ENCODE measurements at places on chromosomes 12 and 14.

- DNase-seq: no peak
Observed at GRCh38 chr12:131425112-131426075, 285.5 kb upstream of the SFSWAP start.

GRCh38 chr12:116368196-116369194, 91.0 kb upstream of the MED13L start:
- DNase-seq: no peak

GRCh38 chr12:12025799-12026386, 44.8 kb upstream of the BCL2L14 start:
- no peak for DNase-seq

- no peak for DNase-seq
Observed at GRCh38 chr12:108689314-108690190, 41.8 kb downstream of the CORO1C start.

DNA sequence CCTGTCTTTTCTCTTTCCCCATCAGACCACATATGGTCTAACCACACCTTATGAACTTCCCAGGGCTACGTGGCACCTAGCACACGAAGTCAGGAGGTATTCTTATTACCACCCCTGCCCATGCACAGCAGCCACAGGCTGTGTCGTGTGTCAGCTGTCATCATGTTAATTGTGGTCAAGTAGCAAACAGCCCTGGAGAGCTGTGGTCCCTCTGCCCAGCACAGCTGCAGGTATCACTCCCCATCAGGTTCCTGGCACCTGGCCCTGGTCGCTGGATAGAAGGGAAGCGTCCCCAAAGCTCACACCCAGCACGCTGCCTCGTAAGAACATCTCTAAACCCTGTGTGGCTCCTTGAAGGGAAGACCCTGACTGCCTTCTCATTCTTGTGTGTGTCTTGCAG, 45.4 kb downstream of the CLMN start:
- DNase-seq: no peak

DNA sequence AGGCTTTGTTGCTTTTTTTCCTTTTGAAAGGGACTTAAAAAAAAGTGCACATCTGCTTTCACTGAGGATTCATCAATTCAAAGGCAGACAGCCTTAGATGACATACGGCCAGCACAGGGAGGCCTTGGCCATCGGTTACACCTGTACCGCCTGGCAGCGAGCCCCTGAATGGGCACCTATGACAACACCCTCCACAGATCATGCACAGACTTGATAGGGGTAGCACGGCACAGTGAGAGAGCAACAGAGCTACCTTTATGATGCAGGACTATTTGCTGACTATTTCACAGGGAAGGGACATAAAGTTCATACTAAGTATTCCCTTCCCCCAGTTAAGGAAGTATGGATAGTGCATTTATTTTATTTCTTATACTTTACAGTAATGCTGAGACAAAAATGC, 137.9 kb upstream of the ARID2 start:
- no peak for DNase-seq

DNA sequence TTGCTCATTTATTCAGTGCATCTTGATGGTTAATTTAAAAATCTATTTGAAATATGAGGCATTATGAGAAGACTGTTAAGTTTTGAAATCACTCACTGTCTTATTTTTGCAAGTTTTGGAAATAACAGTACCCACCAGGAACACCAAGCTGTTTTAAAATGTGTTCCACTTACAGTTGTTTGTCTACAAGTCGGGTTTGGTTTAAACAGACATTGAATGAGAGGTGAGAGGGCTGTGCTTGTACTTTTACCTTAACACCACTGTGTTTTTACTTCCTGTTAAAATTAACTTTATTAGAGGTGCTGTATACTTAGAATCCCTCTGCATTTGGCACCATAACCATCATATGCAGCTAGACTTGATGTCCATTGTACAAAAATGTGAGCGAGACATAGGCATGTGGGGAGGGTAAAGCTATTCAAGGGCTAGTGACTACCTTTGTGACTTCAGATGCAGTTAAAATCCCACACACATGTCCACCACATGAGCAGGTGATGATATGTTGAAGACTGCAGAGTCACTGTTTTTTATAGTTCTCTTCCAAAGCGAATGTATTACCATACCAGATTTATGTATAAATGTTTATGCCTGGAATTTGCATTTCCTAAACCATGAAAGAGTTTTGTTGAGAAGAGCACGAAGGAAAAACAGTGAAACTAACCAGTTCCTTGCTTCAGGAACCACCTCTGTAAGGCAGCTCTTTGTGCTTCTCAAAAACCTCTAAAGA, 12.9 kb downstream of the ELK3 start:
- DNase-seq: no peak

DNA sequence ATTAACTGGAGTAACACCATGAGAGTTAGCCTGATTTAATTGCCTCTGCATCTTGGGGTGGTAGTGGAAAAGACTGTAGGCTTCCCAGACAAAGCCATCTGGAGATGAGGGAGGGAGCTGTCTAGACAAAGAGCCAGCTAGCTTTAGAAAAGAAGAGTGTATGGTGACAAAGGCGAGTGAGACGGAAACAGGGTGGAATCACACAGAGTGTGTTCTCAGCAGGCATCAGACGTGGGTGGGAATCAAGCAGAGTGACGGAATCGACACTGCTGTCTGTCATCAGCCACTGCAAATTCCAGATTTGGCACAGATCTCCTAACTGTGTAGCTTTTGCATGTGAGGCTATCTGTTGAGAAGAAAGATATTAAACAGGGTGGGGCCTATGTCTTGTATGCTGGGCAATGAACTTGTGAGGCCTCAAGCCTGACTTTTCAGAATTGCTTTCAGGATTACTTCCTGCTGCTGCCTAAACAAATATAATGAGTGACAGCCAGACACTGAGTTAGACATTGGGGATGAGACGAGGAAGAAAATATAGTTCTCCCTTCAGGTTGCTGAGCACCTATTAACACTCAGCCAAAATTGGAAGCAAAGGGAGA, 236.5 kb upstream of the GRIP1 start:
- no peak for DNase-seq

GRCh38 chr12:70892593-70892992, 27.9 kb downstream of the PTPRR start:
- DNase-seq: no peak

DNA sequence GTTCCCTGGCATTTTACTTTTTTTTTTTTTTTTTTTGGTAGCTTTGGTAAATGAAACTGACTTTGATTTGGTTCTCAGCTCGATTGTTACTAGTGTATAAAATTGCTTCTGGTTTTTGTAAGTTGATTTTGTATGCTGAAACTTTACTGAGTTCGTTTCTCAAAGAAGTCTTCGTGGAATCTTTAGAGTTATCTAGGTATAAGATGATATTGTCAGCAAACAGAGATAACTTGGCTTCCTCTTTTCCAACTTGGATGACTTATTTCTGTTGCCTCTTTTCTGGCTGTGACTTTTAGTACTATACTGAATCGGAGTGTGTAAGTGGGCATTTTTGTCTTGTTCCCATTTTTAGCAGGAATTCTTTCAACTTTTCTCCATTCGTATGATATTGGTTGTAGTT, 28.1 kb downstream of the USP15 start:
- no peak for DNase-seq

- DNase-seq: no peak
Observed at GRCh38 chr12:104056419-104056972, 6.5 kb upstream of the GLT8D2 start.

GRCh38 chr12:22808860-22809259, 183.9 kb downstream of the ETNK1 start:
- no peak for DNase-seq

DNA sequence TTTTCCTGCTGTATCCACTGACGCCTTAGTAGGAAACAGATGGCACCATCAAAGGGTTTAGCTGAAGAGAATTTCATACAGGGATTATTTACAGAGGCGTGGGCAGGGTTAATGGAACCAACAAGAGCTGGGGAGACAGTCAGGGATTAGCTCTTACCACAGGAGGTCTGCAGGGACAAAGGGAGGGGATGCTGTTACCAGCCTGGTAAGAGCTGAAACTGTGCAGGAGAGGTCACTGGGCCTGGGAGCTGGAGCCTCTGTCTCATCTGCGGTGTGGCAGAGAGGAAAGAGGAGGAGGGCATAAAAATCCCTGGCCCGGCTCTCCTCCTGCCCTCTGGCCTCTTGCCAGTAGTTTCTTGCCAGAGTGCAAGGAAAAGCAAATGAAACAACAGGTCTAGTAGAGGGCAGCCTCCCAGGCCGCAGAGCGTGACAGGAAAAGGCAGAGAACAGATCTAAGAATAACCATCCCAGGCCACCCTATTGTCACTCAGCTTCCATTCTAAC, 18.9 kb upstream of the POC1B start:
- no peak for DNase-seq

DNA sequence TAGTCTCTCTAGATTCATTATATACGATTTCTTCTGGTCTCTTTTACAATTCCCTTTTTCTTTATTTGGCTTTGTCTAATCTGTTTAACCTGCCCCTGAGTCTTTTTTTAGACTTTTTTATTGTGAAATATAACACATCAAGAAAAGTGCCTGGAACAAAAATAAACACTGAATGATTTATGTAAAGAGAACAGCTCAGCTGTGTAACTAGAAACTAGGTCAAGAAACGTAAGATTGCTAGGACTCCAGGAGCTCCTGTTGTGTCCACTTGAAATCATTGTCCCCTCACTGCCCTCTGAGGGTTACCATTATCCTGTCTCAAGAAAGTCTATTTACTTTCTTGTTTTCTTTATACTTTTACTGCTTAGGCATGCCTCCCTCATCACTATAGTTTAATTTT, 23.1 kb downstream of the EXD2 start:
- no peak for DNase-seq

GRCh38 chr14:25537846-25538455, 488.0 kb upstream of the STXBP6 start:
- no peak for DNase-seq

GRCh38 chr14:74488786-74489397, 4.2 kb downstream of the NPC2 start:
- no peak for DNase-seq

DNA sequence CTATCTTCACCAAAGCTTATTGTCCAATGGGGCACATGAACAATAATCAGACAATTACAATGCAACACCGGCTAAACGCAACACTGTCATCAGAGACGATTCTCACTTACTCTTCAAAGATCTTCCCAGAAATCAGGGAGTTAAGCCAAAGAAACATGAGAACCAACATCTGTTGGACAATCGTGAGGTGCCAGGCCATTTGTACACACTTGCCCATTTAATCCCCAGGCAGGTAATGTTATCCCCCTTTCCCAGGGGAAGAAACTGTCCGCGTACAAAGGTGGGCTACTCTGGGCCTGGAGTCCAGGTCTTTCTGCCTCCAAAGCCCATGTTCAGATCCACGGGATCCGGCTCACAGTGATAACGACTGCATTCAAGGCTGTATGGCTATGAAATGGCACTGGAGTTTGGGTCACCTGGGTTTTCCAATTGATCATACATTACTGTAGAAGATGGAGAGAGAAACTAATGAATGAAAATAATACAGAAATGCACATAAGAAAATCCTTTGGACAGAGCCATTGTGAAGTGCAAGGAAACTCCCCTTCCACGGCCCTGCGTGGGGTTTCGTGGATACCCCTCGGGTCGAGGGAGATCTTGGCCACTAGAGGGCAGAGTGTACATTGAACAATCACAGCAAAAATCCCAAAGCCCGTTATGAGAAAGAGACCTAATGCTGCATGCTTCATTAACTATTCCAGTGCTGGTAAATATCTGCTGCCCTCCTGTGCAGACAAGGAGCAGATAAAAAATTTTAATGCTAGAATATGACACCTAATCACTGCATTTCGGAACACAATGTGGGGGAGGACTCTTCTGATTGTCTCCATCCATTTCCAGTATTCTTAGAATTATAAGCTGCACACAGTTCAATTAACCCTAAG, 111.4 kb downstream of the EGLN3 start:
- DNase-seq: no peak

GRCh38 chr14:55381561-55381960, 30.1 kb downstream of the ATG14 start:
- no peak for DNase-seq

DNA sequence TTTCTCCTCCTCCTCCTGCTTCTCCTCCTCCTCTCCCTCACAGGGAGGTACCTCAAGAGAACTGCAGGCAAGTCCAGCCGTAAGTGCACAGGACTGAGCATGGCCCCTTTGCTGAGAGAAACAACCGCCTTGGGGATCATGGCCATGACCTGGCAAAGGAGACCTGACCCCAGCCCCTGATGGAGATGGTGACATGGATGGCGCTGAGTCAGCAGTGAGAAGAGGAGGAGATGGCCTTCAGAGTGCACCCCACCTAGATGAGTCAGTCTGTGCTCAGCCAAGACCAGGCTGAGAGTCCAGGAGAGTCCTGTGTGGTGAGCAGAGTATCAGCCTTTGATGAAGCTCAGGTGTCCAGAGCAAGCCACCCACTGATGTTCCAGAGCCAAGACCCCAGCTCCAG, 36.4 kb downstream of the MEG3 start:
- DNase-seq: no peak

DNA sequence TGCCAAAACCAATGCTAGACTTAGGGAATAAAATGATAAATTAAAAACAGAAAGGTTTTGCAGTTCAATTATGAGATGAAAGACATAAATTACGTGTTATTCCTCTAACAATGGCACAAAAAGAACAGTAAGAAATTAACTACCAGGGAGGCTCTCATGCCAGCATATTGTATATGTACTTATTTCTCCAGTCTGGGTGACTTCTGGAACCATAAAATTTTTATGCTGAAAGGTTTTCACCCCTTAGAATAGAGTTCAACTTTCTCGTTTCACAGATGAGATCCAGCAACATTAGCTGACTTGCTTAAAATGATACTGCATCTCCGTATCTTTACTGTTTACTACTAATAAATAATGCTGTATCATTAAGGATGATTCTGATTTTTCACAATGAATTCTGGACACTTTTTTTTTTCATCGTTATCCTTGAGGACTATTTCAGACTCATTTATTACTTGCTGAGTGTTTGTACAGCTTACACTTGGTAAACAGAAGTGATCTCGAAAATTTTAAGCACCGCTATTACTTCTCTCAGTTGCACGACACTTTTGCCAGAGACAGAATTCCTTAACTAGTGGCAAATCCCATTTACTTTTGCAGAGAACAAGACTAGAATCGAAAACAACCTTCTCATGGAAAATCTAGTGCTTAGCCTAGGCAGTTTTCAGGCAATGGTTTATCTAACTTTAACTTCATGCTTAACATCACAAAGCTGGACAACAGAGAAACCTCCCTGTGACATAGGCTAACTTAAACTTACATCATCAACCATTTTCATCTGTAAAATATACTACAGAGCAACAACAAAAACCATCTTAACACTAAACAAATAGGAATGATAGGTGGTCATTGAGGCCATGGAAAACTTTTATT, 2.7 kb downstream of the RSRC2 start:
- DNase-seq: no peak
